Activated T-cell treated with anti-CD3 and anti-CD28 coated beads, Interleukin-2, amount 50 U/mL, for 72 hours (primary cell): ENCODE measurements at places on chromosomes 7 and 10.

DNA sequence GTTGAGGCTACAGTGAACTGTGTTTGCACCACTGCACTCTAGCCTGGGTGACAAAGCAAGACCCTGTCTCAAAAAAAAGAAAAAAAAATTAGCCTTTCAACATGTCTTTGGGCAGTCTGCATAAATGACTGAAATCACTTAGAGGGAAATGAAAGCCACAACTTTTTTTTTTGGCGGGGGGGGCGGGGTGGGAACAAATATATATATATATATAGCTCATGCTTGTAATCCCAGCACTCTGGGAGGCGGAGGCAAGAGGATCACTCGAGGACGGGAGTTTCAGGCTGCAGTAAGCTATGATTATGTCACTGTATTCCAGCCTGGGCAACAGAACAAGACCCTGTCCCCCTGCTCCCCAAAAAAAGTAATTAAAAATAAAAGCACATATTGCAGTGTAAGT, 23.4 kb upstream of the MICU1 start:
- DNase-seq, result no peak

GRCh38 chr7:100823140-100823525, 4.2 kb downstream of the EPHB4 start:
- no peak for DNase-seq

DNA sequence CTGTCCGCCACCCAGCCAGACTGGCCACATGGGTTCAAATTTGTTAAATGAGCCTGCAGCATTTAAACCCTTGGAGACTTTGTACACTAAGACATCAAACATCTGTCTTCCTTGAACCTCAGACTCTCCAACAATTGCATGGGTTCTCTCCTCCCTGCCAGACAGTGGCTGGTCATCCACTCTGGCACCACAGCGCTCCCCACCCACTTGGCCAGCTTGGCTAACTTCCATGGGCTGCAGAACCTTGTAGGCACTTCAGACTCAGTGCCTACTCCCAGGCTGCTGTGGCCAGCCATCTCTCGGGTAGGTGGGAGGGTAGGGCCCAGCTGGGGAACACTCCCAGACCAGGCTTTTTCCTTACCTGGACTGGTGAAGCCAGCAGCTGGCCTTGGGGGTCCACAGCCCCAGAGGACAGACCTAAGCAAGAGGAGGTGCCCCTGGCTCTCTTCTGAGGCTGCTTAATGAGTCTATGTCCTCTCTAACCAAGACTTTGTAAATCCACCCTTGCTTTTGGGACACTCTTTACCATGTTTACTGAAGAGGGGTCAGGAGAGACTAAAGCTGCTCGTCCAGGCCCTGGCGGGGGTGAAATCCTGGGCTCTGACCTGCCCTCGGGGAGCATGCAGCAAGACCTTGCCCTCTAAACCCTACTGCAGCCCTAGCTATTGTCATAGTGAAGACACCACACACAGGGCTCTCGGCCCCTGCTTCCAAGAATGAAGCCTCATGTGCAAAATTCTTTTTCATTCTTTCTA, 82.7 kb downstream of the ARHGAP22 start:
- DNase-seq, result no peak

DNA sequence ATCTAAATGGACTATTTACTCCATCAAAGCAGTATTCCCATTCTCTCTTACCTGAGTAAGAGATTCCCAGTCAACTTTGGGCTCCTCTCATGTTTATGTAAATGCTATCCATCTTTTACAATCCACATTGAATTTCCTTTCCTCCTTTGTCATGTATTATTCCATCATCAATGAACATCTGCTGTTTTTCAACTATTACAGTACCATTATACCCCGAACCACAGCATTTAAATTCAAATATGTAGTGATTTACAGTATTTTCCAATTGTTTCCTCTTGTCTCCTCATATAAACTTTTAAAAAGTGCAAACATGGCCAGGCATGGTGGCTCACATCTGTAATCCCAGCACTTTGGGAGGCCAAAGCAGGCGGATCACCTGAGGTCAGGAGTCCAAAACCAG, 20.3 kb downstream of the PCLO start:
- DNase-seq, result no peak
